Karpas-422 (cell line): ENCODE measurements at places on chromosomes 5 and 9.

- no peaks in the 10 kb centered on the region for H3K36me3 ChIP-seq
- H3K4me3 ChIP-seq = no peak overlapping the region
- no peak overlapping the region for H3K27ac ChIP-seq
- no peak for DNase-seq
- no peaks in the 10 kb centered on the region for H3K4me1 ChIP-seq
Observed at GRCh38 chr5:59137846-59138245, 555.0 kb downstream of the RAB3C start.

DNA sequence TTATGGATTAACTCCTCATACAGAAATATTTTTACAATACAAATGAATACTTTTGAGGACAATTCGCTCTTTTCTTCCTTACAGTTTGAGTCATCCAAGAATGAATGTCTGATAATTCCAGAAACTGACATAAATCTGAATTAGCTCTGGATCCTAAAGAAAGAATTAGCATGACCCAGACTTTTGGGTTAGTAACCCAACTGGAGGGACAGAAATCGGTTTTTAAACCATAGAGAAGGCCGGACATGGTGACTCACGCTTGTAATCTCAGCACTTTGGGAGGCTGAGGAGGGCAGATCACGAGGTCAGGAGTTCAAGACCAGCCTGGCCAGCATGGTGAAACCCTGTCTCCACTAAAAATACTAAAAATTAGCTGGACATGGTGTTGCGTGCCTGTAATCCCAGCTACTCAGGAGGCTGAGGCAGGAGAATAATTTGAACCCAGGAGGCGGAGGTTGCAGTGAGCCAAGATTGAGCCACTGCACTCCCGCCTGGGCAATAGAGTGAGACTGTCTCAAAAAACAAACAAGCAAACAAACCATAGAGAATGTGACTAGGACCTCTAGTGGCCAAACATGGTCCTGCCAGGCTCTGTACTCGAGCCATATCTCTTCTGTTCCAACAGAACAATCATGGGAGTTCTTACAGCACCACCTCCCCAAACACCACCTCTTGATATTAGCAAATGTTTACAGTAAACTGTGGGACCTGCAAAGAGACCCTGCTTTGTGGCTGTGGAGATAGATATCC lies 44.8 kb downstream of the LURAP1L start:
- DNase-seq = peak; percentile 48
- no peak overlapping the region for H3K27ac ChIP-seq
- H3K36me3 ChIP-seq = no peaks in the 10 kb centered on the region

DNA sequence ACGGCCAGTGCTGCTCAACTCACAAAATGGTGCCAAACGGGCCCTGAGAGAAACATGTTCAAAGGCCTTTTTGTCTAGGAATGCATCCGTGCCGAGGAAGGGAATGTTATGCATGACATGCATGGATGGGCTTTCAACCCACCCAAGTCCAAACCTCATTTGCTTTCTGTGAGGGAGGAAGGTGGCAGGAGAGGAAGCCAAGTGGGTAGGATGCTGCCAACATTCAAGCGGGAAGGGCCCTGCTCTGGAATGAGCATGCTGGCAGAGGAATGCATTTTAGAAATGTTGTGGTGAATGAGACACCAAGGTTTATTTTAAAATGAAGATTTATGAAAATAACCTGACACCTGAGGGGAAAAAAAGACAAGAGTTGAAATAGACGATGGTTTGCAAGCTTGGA lies 479.1 kb downstream of the CCDC171 start:
- H3K4me3 ChIP-seq = no peak overlapping the region
- H3K4me1 ChIP-seq = no peaks in the 10 kb centered on the region
- H3K27ac ChIP-seq = no peak overlapping the region
- no peaks in the 10 kb centered on the region for H3K27me3 ChIP-seq
- no peaks in the 10 kb centered on the region for H3K36me3 ChIP-seq

- no peaks in the 10 kb centered on the region for H3K27me3 ChIP-seq
- H3K36me3 ChIP-seq = peaks cover 33% of the 10 kb centered on the region
- H3K27ac ChIP-seq = peak overlapping the region; percentile 61
- no peak for DNase-seq
Observed at GRCh38 chr9:27564670-27565069, 8.6 kb downstream of the C9orf72 start.

- no peaks in the 10 kb centered on the region for H3K36me3 ChIP-seq
- no peak for DNase-seq
- no peak overlapping the region for H3K4me3 ChIP-seq
- no peaks in the 10 kb centered on the region for H3K4me1 ChIP-seq
- no peak overlapping the region for H3K27ac ChIP-seq
- H3K27me3 ChIP-seq = no peaks in the 10 kb centered on the region
Observed at GRCh38 chr5:6822068-6822467, 108.8 kb downstream of the TENT4A start.

GRCh38 chr5:89399548-89399947 lies 516.6 kb upstream of the MEF2C start:
- H3K27ac ChIP-seq = no peak overlapping the region
- no peaks in the 10 kb centered on the region for H3K4me1 ChIP-seq
- no peaks in the 10 kb centered on the region for H3K36me3 ChIP-seq
- no peak for DNase-seq
- no peak overlapping the region for H3K4me3 ChIP-seq
- no peaks in the 10 kb centered on the region for H3K27me3 ChIP-seq

DNA sequence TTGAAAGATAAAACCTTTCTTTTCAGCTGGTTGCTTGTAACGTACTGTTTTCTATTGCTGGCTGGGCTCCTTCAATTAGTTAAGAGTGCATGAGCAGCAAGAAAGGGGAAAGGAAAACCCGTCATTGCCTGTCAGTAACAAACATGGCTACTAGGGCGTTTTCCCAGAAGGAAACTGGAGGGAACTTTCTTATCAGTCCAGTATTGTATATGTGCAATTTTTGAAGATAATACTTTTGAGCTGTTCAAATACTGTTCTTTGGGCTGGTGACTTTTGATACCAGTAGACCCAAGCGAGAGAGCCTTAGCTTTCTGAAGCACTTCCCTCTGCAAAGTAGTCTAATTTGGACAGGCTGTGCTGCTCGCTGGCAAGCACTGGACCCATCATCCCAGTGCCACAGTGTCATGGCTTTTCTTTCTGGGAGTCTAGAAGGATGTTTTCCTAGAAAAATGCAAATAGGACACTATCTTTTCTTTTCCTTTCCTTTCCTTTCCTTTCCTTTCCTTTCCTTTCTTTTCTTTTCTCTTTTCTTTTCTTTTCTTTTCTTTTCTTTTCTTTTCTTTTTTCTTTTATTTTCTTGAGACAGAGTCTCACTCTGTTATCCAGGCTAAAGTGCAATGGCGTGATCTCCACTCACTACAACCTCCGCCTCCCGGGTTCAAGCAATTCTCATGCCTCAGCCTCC lies 149.9 kb upstream of the SMIM23 start:
- no peaks in the 10 kb centered on the region for H3K27me3 ChIP-seq
- no peak overlapping the region for H3K4me3 ChIP-seq
- no peak overlapping the region for H3K27ac ChIP-seq
- no peaks in the 10 kb centered on the region for H3K36me3 ChIP-seq

GRCh38 chr9:108860354-108860753 lies 1.7 kb upstream of the ACTL7A start:
- DNase-seq = no peak
- no peaks in the 10 kb centered on the region for H3K4me1 ChIP-seq
- no peaks in the 10 kb centered on the region for H3K36me3 ChIP-seq
- no peak overlapping the region for H3K4me3 ChIP-seq
- no peaks in the 10 kb centered on the region for H3K27me3 ChIP-seq

GRCh38 chr9:36346569-36346968 lies 53.5 kb downstream of the RNF38 start:
- H3K36me3 ChIP-seq = peaks cover 58% of the 10 kb centered on the region; the same call in 1 of the 2 replicates
- H3K27me3 ChIP-seq = no peaks in the 10 kb centered on the region
- H3K27ac ChIP-seq = no peak overlapping the region
- no peak for DNase-seq
- H3K4me3 ChIP-seq = no peak overlapping the region

- no peak overlapping the region for H3K27ac ChIP-seq
- DNase-seq = no peak
- H3K4me3 ChIP-seq = no peak overlapping the region
- H3K27me3 ChIP-seq = no peaks in the 10 kb centered on the region
- H3K36me3 ChIP-seq = no peaks in the 10 kb centered on the region
Observed at GRCh38 chr9:71830153-71830552, 61.8 kb upstream of the CEMIP2 start.

GRCh38 chr9:28503573-28503972 lies 930.3 kb upstream of the C9orf72 start:
- H3K4me3 ChIP-seq = no peak overlapping the region
- no peaks in the 10 kb centered on the region for H3K36me3 ChIP-seq
- no peaks in the 10 kb centered on the region for H3K4me1 ChIP-seq
- DNase-seq = no peak

DNA sequence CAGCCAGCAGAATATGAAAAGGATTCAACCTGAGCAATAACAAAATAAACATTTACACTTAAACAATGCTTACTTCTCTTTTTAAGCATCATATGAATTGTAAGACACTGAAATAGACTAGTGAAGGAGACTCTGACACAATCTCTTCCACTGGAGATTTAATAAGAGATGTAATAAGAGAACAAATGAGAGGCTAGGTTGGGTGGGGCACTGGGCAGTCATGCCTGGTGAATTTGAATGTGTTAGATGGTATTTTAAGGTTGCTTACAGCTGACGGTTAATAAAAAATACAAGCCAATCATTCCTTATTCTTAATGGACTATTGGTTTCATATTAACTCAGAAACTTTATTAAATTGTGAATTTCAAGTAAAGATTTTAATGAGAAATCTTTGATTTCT lies 105.9 kb upstream of the TARS1 start:
- H3K36me3 ChIP-seq = no peaks in the 10 kb centered on the region
- H3K27ac ChIP-seq = no peak overlapping the region
- H3K4me3 ChIP-seq = no peak overlapping the region
- no peak for DNase-seq

- H3K4me1 ChIP-seq = no peaks in the 10 kb centered on the region
- no peak overlapping the region for H3K27ac ChIP-seq
- H3K36me3 ChIP-seq = no peaks in the 10 kb centered on the region
Observed at GRCh38 chr5:113825176-113825575, 311.7 kb downstream of the YTHDC2 start.

DNA sequence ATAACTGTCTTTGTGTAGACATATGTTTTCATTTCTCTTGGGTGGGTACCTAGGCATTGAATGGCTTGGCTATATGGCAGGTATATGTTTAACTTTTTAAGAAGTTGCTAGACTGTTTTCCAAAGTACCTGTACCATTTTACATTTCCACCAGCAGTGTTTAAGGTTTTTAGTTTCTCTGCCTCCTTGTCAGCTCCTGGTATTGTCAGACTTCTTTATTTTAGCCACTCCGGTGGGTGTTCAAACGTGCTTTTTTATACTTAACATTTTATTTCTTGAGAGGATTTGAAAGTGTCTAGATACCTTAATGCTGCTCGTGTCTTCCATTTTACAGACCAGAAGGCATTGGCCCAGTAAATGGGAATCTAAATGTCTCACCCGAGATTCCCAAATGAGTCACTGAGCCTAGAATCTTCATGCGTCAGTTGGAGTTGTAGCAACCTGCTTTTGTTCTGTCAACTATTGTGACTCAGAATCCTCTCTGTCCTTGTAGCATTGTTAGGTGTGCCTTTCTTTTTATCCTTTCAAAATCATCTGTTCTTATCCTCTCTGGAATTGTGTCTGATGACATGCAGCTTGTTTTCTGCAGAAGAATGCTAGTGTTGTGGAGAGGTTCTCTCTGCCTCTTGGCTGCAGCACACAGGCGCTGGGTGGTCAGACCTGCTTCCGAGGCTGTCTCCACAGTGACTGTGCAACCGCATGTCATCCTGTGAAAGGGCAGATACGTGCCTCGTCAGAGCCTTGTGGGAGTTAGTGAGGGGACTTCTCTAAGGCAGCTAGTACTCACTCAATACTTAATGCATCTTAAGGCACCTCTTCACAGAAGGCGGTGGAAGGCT lies 291.8 kb downstream of the AOPEP start:
- DNase-seq = no peak
- no peaks in the 10 kb centered on the region for H3K36me3 ChIP-seq
- no peaks in the 10 kb centered on the region for H3K27me3 ChIP-seq
- no peaks in the 10 kb centered on the region for H3K4me1 ChIP-seq

- H3K4me3 ChIP-seq = no peak overlapping the region
- no peak for DNase-seq
- no peaks in the 10 kb centered on the region for H3K36me3 ChIP-seq
Observed at GRCh38 chr5:142057697-142058056, 44.9 kb upstream of the GNPDA1 start.

GRCh38 chr9:78680196-78680595 lies 383.3 kb downstream of the PSAT1 start:
- no peak overlapping the region for H3K4me3 ChIP-seq
- no peaks in the 10 kb centered on the region for H3K4me1 ChIP-seq
- no peak for DNase-seq
- H3K27me3 ChIP-seq = no peaks in the 10 kb centered on the region
- H3K27ac ChIP-seq = no peak overlapping the region
- H3K36me3 ChIP-seq = no peaks in the 10 kb centered on the region

DNA sequence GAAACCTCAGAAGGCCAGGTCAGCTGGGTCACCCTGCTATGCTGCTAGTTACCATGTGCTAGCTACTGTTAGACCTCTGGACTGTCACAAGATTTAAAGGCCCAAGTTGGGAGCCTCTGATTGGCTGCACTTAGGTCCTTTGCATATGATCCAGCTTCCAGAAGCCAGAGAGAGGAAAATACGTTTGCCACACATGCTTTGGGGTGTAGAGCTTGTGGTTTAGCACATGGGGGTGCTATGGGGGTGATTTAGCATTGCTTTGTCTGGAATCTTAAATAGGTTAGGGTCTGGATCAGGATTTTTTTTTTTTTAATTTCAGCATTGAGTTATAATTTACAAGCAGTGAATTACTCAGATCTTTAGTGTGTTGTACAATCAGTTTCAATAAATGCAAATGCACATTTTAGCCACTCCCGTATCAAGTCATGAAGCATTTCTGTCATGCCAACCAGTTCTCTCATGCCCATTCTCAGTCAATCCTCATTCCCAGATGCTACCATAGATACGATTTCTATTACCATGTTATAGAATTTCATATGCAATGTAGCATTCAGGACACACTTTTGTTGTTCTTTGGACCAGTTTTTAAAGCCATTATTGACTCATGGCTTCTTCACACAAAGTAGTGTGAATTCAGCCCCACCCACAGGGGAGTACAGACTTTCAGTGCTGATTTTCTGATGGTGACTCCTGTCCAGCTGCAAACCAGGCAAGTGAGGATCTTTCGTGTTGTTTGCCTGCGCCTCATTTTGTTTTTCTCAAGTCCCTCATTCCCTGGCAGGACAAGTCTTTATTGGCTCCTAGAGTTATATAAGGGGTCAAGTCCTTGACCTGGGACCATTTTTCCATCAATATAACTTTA lies 250.4 kb downstream of the LRRC70 start:
- DNase-seq = no peak
- H3K4me3 ChIP-seq = no peak overlapping the region
- H3K27me3 ChIP-seq = no peaks in the 10 kb centered on the region
- no peak overlapping the region for H3K27ac ChIP-seq
- H3K4me1 ChIP-seq = no peaks in the 10 kb centered on the region
